ENCODE measurements at places on chromosomes 2 and 18.

DNA sequence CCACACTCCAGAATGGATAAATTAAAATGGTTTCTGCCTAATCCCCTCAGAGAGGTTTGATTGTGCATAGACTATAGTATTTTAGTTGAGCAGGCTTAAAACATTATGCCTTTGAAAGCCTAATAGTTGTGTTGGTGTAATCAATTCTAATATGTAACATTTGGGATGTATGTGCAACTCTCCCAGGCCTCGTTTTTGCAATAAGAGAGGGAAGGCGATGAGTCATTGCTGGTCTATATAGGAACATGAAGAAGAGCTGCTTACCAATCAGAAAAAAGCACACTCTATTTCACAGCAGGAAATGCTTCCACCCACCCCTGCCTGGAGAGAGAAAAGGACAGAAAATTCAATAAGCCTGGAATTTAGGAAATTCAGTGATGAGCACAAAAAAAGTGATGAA, 1424.0 kb upstream of the PIK3C3 start:
- H3K27ac ChIP-seq, result no peak overlapping the region
- no peak for DNase-seq
- no peaks in the 10 kb centered on the region for H3K36me3 ChIP-seq
- no peaks in the 10 kb centered on the region for H3K27me3 ChIP-seq
- no peaks in the 10 kb centered on the region for H3K4me1 ChIP-seq

- no peaks in the 10 kb centered on the region for H3K36me3 ChIP-seq
- DNase-seq, result no peak
- H3K27me3 ChIP-seq, result no peaks in the 10 kb centered on the region
Observed at GRCh38 chr2:67041051-67041450, 356.1 kb upstream of the ETAA1 start.

- no peak for DNase-seq
- no peak overlapping the region for H3K27ac ChIP-seq
- no peaks in the 10 kb centered on the region for H3K4me1 ChIP-seq
- H3K27me3 ChIP-seq, result peaks cover 97% of the 10 kb centered on the region
Observed at GRCh38 chr18:47260924-47261701, 9.7 kb upstream of the SKOR2 start.

GRCh38 chr2:155023674-155024073, 325.2 kb downstream of the KCNJ3 start:
- no peaks in the 10 kb centered on the region for H3K36me3 ChIP-seq
- H3K4me1 ChIP-seq, result peaks cover 2% of the 10 kb centered on the region
- DNase-seq, result no peak

GRCh38 chr2:126895336-126895735, 3.4 kb upstream of the TEX51 start:
- H3K36me3 ChIP-seq, result no peaks in the 10 kb centered on the region
- H3K4me1 ChIP-seq, result no peaks in the 10 kb centered on the region
- peaks cover 15% of the 10 kb centered on the region for H3K27me3 ChIP-seq
- H3K27ac ChIP-seq, result no peak overlapping the region
- H3K4me3 ChIP-seq, result no peak overlapping the region
- DNase-seq, result no peak
